ENCODE measurements at places on chromosomes 16 and 17. TPM values are rescaled to one million over a fixed set of nuclear protein-coding genes. Genes with fewer than 3 reads are reported as not detected.

Gene MMP28
- total RNA-seq: 9.7 TPM

Gene SLC7A6
- 46.3 TPM for total RNA-seq

Gene KRTAP4-5
- total RNA-seq: not detected

Gene UTS2R
- total RNA-seq: not detected

Gene KRTAP3-2
- not detected for total RNA-seq

Gene CRYBA1
- total RNA-seq: not detected

Gene MFAP4
- total RNA-seq: 1.3 TPM

Gene IL17C
- not detected for total RNA-seq

Gene ASPHD1
- total RNA-seq: 13.1 TPM

Gene NEUROD2
- 116 TPM for total RNA-seq

Gene PRR14
- 16.3 TPM for total RNA-seq

Gene ZACN
- total RNA-seq: not detected

Gene NPIPB9
- total RNA-seq: 11.6 TPM

Gene ALOX12B
- total RNA-seq: 0.63 TPM

Gene FSCN2
- 7.2 TPM for total RNA-seq

Gene RPGRIP1L
- total RNA-seq: 38.5 TPM

Gene SLC4A1
- 3.1 TPM for total RNA-seq

Gene PYY
- total RNA-seq: not detected

Gene TRAPPC2L
- total RNA-seq: 36.6 TPM

Gene MC1R
- 10.3 TPM for total RNA-seq

Gene CA7
- not detected for total RNA-seq

Gene WNT9B
- not detected for total RNA-seq

Gene TMC5
- total RNA-seq: 0.31 TPM

Gene C16orf92
- total RNA-seq: not detected

Gene SLC35G6
- total RNA-seq: not detected

Gene MT3
- 5.6 TPM for total RNA-seq

Gene BCO1
- total RNA-seq: not detected

Gene TBC1D3H
- total RNA-seq: not detected

Gene ZSCAN10
- not detected for total RNA-seq

Gene HS3ST2
- 5.9 TPM for total RNA-seq

Measured in parietal lobe (tissue), 2 donors.